ENCODE measurements at places on chromosomes 3 and 15.

DNA sequence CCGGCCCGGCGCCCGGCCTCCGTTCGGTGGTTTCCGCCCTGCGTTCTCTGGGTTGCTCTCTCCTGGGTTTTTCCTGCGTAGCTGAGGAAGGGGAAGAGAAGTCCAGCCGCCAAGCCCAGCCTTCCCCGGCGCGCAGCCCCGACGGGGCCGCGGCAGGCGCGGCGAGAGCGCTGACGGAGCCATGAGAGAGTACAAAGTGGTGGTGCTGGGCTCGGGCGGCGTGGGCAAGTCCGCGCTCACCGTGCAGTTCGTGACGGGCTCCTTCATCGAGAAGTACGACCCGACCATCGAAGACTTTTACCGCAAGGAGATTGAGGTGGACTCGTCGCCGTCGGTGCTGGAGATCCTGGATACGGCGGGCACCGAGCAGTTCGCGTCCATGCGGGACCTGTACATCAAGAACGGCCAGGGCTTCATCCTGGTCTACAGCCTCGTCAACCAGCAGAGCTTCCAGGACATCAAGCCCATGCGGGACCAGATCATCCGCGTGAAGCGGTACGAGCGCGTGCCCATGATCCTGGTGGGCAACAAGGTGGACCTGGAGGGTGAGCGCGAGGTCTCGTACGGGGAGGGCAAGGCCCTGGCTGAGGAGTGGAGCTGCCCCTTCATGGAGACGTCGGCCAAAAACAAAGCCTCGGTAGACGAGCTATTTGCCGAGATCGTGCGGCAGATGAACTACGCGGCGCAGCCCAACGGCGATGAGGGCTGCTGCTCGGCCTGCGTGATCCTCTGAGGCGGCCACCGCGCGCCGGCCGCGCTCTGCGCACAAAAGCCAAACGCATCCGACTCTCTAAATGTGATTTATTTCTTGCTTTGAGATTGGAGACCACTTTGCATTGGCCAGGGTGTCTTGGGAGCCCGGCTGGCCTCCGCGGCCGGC, 727 bp downstream of the RAP2B start:
- peak; percentile 60 for DNase-seq

- no peak for DNase-seq
Observed at GRCh38 chr3:72587282-72587681, 261.0 kb downstream of the SHQ1 start.

- DNase-seq, result no peak
Observed at GRCh38 chr15:23647001-23647295, 719 bp downstream of the MAGEL2 start.

DNA sequence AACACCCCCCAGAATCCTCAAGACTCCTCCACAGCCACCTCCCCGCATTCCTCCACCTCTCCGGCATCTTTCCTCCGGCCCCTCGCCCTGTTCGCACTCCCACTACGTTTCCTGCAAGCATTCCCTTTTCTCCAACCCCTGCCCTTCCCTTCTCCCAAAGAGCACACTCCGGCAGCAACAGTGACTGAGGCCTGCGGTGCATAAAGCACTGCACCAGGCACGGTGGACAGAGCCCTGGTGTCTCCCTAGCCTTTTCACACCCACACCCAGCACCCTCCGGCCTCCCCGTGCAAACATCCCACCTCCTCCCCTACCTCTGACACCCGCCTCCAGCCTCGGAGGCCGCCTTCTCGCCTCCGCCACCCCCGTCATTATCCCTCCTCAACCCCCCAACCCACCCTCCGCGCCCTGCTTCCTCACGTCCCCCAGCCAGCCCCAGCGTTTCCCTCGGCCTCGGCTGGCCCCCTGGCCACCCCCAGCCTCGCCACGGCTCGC, 577 bp downstream of the ZNF148 start:
- peak; percentile 77 for DNase-seq

GRCh38 chr3:39479701-39480414, 12.4 kb downstream of the MOBP start:
- no peak for DNase-seq

DNA sequence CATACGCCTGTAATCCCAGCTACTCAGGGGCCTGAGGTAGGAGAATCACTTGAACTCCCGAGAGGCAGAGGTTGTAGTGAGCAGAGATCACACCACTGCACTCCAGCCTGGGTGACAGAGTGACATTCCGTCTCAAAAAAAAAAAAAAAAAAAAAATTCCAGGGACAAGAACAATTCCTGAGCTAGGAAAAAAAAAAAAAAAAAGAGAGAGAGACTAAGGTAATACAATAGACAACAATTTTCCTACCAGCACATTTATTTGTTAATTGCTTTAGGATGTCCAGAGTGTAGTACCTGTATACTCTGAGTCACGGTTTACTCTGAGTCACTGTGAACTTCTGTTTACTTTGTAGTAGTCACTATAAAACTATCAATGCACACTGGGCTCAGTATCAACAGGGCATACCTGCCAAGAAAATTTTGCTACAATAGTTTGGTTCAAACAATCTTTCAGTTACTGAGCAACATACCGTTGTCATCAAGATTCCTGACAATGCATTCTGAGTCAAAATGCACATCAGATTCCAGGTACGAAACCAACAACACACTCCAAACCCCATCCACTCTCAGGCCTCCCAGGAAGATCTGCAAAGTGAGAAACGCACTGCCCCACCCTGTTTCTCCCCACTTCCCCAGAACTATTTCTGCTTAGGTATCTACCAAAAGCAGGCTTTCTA, 28.3 kb downstream of the IGF2BP2 start:
- no peak for DNase-seq

DNA sequence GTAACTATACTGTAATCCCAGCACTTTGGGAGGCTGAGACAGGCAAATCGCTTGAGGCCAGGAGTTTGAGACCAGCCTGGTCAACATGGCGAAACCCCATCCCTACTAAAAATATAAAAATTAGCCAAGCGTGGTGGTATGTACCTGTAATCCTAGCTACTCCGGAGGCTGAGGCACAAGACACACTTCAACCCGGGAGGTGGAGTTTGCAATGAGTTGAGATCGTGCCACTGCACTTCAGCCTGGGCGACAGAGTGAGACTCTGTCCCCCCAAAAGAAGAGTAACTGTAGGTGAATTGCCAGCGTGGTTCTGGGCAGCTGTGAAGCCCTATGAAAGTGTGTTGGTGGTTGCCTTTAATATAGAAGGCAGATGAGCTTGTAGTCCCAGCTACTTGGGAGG, 95.9 kb downstream of the SLCO3A1 start:
- DNase-seq, result no peak

- no peak for DNase-seq
Observed at GRCh38 chr15:92014281-92015030, 160.9 kb downstream of the SLCO3A1 start.

DNA sequence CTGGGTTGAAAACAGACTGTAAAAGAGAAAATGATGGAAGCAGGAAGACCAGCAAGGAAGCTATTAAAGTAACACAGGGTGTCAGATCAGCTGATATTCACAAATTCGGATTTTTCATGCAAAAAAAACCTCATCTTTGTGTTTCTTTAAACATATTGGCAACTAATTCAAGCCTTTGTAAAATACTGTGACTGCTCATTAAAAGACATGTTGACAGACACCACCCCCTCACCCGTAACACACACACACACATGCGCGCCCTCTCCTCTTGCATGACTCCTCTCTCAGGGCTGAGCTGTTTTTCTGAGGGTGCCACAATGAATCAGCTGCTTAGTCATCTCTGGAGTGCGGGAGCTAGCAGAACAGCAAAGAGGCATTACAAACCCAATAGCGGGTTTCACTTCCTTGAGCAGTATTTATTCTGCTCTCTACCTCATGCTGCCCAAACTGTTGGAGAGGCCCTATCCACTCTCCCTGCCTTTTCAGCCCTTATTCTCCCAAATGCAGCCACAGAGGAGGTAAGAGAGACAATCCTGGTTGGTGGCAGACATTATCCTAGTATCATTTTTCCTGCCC, 35.8 kb upstream of the CCDC80 start:
- DNase-seq, result peak; percentile 95

DNA sequence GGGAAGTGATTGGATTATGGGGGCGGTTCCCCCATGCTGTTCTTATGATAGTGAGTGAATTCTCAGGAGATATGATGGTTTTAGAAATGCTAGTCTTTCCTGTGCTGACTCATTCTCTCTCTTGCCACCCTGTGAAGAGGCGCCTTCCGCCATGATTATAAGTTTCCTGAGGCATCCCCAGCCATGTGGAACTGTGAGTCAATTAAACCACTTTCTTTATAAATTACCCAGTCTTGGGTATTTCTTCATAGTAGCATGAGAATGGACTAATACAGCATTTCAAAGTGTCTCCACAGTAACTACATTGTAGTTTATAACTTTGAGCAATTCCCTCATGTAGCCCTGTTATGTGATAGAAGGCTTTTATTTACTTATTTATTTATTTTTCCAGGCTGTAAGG, 128.8 kb upstream of the CHRNA7 start:
- DNase-seq, result no peak

DNA sequence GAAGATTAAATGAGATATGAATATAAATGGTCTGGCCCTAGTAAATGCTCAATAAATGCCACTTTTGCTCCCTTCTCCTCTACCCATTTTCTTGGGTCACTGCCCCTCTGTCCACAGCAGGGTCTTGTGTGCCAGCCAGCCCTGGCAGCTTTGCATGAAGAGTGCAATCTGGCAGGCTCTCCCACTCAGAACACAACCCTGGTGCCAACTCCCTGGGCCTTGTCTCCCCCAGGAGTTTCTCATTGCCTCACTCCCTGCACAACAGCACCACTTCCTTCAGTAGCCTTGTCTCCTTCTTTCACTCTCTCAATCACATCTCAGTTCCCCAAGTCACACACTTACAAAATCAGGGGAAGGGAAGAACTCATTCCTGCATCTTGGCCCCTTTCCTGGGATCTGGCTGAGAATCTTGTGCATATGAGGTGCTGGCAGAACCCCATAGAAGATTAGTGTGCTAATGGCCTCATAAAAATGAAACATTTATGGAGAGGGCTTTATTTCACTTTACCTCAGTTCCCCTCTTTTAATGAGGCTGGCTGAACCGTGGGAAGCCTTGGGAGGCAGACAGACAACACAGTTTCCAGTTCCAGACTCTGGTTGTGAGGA, 445.9 kb upstream of the PROK2 start:
- no peak for DNase-seq

GRCh38 chr15:48584090-48584811, 61.3 kb downstream of the FBN1 start:
- DNase-seq, result no peak

- DNase-seq, result no peak
Observed at GRCh38 chr3:169256796-169257522, 406.6 kb downstream of the MECOM start.

- no peak for DNase-seq
Observed at GRCh38 chr15:96270581-96271172, 59.8 kb upstream of the NR2F2 start.

GRCh38 chr3:39428745-39429201, 22.3 kb downstream of the RPSA start:
- DNase-seq, result no peak

DNA sequence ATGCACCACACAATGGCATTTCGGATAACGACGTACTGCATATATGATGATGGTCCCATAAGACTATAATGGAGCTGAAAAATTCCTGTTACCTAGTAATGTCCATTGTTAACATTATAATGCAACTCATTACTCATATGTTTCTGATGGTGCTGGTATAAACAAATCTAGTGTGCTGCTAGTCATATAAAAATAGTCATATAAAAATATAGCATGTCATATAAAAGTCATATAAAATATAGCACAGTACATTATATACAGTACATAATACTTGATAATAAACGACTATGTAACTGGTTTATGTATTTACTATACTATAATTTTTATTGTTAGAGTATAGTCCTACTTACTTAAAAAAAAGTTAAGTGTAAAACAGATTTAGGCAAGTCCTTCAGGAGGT, 50.6 kb downstream of the HACD2 start:
- DNase-seq, result no peak

GRCh38 chr15:71106802-71107500, 8.3 kb upstream of the THSD4 start:
- DNase-seq, result no peak

DNA sequence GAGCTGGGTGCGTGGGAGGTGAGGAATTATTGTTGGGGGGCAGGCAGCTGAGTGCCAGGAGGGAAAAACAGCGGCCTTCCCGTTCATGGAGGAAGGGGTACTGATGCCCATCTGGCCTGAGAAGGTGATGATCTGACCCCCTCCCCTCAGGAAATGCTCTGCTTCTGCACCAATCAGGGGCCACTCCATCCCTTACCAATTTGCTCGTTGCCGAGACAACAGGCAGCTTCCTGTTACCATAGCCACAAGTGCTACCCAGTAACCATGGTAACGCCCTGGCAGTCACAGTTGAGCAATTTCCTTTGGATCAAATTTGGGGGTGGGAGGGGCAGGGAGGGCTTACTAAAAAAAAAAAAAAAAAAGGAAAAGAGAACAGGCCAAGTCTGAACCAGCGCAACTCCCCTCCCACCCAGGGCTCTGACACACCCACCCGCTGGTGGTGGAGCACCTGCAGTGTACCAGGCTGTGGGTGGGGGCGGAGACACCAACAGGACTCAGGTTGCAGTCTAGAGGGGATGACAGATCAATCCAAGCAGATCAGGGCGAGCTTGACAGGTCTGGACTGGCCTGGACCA, 13.7 kb downstream of the CELF6 start:
- no peak for DNase-seq

- no peak for DNase-seq
Observed at GRCh38 chr3:43010638-43011037, 31.5 kb downstream of the GASK1A start.

- DNase-seq, result no peak
Observed at GRCh38 chr3:128889139-128889894, 9.9 kb downstream of the ACAD9 start.

GRCh38 chr15:81853150-81853748, 192.6 kb downstream of the MEX3B start:
- DNase-seq, result no peak

DNA sequence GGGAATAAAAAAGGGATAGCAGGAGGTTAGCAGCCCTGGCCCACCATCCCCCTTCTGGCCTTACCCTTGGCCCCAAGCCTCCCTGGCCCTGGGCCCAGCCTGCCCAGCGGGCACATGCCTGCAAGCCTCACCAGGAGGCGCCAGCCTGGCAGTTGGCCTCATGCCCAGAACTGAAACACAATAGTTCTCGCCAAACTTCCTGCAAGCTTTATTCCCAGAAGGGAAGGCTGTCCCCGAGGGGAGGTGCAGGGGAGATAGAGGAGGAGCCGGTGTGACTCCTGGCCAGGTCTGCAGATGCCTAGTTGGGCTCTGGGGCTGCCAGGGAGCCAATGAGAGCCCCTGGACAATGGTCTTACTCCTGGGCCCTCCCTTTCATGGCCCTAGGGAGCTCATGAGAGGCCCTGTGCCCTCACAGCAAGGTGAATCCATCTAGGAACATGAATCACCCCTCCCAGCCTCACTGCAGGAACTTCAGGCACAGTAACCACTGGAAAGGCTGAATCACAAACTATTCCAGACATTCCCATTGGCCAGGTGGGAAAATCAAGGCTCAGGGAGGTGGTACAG, 4.0 kb downstream of the CCDC33 start:
- no peak for DNase-seq

DNA sequence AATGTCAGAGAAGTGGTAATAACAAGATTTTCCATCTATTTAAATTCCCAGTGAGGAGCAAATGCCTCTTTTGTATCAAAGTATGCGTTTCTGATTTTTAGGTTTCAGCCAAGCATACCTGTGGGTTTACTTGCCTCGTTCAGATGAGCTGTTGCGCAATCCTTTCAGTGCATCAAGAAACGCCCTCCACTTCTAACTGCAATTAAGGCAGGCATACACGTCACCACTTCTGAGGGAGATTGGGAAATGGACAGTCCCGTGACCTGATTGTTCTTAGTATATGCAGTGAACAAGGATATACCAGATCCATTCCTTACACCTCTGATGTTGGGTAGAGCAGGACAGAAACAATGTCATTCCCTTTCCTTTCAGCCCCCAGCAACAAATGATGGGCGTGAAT, 219.0 kb downstream of the ITPR1 start:
- DNase-seq, result peak; percentile 91
